Activated T-cell treated with anti-CD3 and anti-CD28 coated beads for 24 hours (primary cell): ENCODE measurements at places on chromosomes 4 and X.

GRCh38 chr4:88012647-88013046 lies 5.2 kb downstream of the PKD2 start:
- DNase-seq: no peak

GRCh38 chr4:24108567-24108966 lies 218.7 kb upstream of the PPARGC1A start:
- DNase-seq: no peak

DNA sequence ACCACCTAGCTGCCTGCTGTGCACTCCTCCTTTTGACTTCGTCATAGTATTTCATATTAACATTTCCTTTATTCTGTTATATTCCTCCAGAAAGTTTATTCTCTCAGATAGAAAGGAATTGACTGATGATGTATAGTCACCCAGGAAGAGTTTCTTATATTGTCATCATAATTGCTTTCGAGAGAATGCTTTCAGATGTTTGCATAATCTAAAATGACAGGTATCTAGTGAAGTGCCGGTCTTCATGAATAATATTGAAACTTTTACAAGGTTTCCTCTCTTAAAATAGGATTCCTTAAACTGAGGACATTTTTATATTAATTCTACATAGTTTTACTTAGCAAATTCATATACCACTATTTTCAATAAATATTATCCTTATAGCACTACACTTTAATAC lies 10.1 kb downstream of the SEC24D start:
- DNase-seq: no peak

DNA sequence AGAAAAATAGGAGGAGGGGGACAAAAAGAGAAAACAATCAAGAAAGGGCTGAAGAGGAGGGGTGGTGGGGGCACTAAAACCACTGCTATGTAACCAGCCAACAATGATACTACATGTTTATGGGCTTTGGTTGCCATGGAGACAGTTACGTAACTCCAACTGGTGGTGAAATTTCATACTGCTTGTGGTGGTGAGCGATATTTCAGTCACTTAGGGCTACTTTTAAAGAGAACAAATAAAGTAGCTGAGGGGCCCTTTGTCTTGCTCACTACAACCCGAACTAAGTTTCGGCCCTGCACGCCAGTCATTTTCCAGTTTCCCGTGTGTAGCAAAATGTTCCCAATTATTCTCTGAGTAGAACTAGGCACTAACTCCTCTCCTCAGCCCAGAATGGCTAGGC lies 275.2 kb upstream of the EDA2R start:
- no peak for DNase-seq

DNA sequence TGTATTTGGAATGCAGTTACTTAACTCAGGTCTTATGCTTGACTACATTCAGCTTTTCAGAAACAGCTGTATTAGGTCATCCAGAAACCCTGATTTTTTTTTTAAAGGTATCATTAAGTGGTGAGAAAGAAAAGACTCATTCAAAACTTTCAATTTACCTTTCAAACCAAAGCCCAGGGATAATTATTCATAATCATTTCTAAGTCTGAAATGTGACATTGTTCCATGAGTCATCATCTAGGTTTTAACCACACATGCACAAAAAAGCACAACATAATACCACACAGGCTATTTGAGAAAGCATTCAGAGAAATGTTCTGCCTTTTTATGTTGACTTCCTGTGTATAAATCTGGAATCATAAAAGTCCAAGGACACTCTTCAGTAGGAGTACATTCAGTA lies 288.2 kb downstream of the IL1RAPL2 start:
- DNase-seq: no peak

GRCh38 chr4:18100657-18101056 lies 79.1 kb upstream of the LCORL start:
- DNase-seq: no peak

- no peak for DNase-seq
Measured at GRCh38 chr4:185598846-185599552, 63.7 kb upstream of the PDLIM3 start.

DNA sequence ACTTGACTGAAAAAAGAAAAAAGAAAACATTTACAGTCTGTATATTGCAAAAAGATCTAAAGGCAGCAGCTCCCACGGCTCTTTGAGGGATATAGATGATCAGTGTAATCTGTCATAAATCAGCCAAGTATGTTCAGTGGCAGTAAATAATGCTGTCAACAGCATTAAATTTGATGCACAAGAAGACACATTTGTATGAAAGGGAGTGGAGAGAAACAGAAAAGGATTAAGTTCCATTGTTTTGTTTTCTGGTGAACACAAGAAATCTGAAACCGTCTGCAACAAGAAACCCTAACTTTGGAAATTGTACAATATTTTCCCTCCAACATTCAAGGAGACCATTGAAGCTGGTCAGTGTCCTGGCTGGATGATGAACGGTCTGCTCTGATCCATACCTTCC lies 27.6 kb upstream of the C1QTNF7 start:
- DNase-seq: no peak

- DNase-seq: no peak
Measured at GRCh38 chr4:122978789-122979188, 56.4 kb upstream of the NUDT6 start.

DNA sequence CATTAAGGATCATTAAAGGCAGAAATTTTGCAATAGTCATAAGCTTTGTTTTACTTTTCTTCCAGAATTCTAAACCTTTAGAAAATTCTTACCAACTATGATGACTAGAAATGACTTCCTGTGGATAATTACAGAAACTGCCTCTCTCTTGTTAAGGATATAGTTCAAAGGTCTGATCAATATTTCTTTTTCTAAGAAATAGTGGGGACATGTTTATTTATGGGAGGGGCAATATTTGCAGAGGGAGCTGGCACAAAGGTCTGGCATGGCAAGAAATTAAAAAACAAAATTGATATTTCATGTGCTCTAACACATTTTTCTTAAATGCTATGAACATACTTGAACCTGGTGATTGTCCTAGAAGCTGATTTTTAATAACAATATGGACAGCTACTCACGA lies 448.9 kb downstream of the KCTD8 start:
- no peak for DNase-seq

GRCh38 chr4:139144161-139144859 lies 32.7 kb downstream of the ELF2 start:
- DNase-seq: no peak

DNA sequence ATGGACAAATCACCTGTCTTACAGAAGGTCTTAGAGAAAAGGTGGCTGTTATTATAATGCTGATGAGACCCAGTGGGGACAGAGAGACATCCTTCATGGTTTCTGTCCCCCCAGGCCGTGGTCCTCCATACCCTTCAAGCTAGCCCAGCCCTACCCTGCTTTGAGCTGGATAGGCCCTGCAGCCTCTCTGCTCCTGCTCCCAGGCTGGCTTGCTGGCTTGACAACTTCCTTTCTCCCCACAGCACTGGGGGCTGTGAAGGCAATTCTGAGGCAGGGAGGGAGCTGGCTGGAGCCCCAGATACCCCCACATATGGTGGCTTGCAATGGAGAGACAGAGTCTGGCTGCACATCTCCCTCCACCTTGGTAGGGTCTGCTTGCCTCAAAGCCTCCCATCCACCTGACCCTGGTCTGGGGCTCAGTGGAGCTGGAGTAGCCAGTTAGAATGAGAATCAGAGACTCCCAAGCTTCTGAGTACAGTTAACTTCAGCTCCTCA lies 118.2 kb downstream of the PJA1 start:
- no peak for DNase-seq

DNA sequence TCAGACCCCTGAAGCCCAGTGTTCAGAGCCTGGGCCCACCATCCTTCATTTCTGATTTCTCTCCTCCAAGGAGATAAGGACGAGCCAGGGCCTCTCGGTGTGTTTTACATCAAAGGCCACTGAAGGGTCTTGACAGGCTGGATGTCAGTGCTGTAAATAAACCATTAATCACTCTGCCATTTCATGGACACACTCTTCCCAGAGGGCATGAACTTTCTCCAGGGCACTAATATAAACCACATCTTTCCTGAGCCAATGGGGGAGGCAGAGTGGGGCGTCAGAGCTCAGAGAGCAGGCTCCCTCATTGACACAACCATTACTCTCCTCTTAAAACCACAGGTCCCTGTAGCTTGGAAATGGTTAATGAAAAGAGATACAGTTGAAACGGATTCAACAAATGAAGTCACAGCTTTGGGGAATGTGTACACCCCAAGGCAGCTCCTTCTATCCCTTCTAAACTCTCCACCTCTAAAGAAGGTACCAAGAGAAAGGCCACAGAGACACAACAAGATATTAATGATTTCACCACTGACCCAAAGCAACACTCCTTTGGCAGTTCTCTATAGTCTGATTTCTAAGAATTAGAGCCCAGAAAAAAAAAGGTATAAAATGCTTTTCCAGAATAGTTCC lies 200.6 kb downstream of the CHIC2 start:
- DNase-seq: no peak

GRCh38 chr4:61246034-61246433 lies 45.9 kb downstream of the ADGRL3 start:
- no peak for DNase-seq

DNA sequence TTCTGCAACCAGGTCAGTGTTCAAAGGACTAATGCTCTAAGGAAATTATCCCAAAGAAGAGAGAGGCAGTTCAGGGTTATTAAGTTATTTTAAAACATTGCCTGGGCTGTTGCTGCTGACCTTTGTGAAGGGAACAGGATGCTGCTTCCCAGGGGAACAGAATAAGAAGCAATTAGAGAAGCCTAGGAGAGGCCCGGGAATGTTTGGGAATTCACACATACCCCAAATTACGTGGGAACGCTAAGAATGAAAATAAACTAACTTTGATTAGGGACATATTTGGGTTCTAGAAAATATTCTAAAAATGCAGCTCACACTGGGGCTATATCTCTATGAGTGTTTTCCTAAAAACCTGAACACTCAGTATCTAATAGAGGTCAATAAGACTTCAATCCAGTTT lies 243.1 kb upstream of the FTHL17 start:
- DNase-seq: no peak

DNA sequence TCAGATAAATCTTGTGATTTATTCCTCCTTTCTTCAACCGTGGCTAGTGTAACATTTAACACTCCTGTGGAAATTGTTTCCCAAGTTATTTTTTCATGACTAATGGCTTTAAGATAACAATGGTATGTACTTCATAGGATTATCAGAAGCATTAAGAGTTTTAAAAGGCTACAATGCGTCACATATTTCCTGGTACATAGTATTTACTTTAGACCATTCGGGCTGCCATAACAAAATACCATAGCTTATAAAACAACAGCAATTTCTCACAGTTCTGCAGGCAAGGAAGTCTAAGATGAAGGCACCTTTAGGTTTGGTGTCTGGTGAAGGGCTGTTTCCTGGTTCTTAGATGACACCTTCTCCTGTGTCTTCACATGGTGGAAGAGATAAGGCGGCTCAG lies 158.6 kb downstream of the PAPSS1 start:
- DNase-seq: no peak

- peak; percentile 15 for DNase-seq
Measured at GRCh38 chrX:37685381-37686359, at the start of gene XK. Gene XK, plus strand, starts transcription at chrX:37685791. Its CDS starts 171 bp downstream, at chrX:37685962.

- DNase-seq: no peak
Measured at GRCh38 chr4:124872659-124873058, 160.1 kb upstream of the ANKRD50 start.

GRCh38 chr4:181416966-181417365 lies 826.2 kb upstream of the TENM3 start:
- no peak for DNase-seq

DNA sequence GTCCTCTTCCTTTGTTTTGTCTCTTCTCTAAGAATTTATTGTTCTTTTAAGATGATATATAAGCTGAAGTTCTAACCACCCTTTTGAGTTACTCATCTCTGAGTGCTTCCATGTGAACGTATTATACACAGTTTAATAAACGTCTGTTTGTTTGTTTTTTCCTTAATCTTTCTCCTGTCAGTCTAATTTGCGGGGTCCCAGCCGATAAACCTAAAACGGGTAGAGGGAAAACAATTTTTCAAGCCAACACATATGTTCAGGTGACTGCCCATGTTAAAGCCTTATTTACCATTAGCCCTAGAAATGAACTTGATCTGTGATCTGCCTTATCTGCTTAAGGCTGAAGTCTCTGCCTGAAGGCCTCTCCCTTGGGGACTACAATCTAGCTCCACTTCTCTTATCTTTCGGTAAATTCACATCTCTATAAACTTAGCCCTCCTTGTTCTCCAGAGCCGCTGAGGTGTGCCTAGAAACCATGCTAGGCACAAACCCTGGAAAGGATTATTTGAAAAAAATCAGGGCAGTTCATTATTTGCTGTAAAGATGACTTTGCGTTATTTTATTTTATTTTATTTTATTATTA lies 158.8 kb downstream of the CAMK2D start:
- DNase-seq: no peak

DNA sequence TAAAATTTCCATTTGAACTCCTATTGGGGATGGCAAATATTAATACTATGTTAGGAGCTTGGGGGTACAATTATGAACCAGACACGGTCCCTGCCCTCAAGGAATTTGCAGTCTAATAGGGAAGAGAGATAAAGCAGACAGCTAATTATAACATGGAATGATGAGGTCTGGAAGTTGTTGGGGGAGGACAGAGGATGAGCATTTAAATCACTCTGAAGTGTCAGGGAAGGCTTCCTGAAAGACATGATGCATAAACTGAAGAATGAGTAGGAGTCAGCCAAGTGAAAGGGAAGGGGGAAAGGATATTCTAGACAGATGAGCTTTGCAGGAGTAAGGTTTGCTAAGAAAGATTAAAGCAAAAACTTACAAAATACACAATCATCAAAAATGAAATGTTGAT lies 15.9 kb downstream of the PLAC1 start:
- no peak for DNase-seq

DNA sequence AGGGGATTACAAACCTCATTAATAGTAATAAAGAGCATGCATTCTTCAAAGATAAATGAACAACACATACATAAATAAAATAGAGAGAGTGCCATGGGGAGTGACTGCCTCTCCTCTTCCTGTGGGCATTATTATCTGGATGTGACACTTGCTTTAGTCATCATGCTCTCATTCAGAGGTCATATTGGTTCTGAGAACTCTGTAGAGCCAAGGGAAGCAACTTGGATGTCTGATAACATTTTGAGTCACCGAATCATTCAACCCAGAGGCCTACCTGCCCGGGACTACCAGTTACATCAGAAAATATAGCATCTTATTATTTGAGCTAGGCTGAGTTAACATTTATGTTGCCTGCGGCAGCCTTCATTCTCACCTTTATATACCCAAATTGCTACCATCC lies 489.5 kb downstream of the STIM2 start:
- no peak for DNase-seq

- no peak for DNase-seq
Measured at GRCh38 chr4:23091711-23092110, 399.0 kb downstream of the GBA3 start.

DNA sequence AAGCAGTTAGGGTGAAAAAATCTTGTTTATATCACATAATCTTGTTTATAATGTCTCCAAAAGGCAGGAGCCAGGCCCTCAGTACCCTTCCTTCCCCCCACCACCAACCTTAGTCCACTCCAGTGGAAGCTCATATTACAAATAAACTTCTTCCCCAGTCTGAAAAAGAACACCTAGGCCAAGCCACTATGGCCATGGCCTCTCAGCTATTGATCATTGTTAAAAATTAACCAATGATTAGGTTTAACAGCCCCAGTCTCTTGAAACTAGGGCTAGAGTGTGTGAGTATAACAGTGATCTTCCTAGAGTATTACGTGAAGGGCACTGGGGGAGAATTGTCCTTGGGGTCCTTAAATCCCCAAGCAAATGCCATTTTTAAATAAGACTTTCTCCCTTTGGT lies 411.9 kb upstream of the EDA2R start:
- no peak for DNase-seq
